ENCODE measurements at places on chromosomes 12 and 14.
A peak's percentile ranks its signal among the peaks of the same experiment; 100 is the strongest.

DNA sequence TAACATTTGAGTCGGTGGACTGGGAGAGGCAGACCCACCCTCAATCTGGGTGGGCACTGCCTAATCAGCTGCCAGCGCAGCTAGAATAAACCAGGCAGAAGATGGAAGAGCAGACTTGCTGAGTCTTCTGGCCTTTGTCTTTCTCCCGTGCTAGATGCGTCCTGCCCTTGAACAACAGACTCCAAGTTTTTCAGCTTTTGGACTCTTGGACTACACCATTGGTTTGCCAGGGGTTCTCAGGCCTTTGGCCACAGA, 27.2 kb upstream of the DNM1L start:
- no peak for DNase-seq

- DNase-seq, result no peak
Measured at GRCh38 chr14:90894241-90894640, 78.0 kb upstream of the TTC7B start.

GRCh38 chr12:53443955-53444354, 2.4 kb downstream of the PRR13 start:
- no peak for DNase-seq

GRCh38 chr14:102988054-102988453, 65.6 kb downstream of the AMN start:
- no peak for DNase-seq

GRCh38 chr12:48078901-48079300, 27.0 kb downstream of the SENP1 start:
- no peak for DNase-seq

- DNase-seq, result no peak
Measured at GRCh38 chr12:58361056-58361455, 419.7 kb downstream of the ATP23 start.

DNA sequence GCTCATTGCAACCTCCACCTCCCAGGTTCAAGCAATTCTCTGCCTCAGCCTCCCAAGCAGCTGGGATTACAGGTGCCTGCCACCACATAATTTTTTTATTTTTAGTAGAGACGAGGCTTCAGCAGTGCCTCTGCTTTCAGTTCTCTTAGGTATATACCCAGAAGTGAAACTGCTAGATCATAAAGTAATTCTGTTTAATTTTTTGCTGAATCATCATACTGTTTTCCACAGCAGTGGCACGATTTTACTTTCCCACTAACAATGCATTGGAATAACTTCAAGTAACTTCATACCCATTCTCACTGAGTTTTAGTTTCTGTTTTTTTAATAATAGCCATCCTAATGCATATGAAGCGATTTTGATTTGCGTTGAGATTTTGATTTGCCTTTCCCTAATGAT, 148.0 kb upstream of the G2E3 start:
- no peak for DNase-seq

DNA sequence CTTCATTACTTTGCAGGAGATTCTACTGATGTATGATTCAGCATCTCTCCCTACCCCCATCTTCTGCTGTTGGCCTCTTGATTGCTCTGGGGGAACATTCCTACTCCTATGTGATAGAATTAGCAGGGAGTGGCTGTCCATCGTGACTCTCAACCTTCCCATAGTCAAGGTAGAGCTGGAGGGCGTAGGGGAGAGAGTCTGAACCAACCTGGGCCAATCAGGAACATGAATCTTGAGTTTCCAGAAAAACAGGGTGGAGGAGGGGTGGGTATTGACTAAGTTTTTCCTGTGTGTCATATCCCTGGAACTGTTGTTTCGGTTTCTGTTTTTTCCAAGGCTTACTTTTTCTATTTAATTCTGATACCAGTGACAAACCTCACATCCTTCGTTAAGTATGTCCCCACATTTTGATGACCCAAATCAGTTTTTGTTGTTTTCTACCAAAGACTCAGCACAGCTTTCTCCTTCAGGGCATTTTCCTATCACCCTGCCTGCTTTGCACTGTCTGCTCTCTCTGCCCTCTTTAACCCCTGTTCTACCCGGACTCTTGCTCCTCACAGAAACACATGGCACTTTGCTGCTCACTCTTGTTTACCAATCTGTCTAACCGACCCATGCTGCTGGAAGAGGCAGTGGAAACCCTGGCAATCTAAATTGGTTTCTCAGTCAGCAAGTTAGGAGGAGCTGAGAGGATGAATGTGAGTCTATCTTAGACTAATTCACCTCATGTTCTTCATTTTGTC, 1428.3 kb downstream of the AACS start:
- DNase-seq, result no peak

DNA sequence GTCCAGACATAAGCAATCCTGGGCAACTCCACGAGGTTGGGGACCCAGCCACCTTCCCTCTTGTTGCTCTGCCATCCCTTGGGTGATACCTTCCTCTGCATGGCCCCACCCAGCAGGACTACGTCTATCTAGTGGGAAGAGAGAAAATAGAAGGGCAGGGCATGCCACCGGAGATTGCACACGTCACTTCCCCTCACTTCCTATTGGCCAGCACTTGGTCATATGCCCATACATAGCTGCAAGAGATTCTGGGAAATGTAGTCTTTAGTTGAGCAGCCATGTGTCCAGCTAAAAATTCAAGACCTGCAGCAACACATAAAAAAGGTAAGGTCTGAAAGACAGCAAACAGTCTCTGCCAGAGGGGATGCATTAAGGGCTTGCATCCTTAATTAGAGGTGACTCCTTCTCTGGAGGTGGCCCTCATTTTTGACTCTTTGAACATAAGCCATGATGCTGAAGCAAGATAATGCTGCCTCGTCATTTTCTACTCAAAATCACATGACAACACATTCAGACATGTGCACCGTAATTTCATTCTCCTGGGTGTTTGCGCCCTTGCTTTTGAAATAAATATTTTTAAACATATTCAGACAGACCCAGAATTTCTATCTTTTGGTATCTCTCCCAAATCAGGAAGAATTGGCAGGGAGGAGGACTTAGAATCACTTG, 91.8 kb upstream of the PWP1 start:
- DNase-seq, result no peak

DNA sequence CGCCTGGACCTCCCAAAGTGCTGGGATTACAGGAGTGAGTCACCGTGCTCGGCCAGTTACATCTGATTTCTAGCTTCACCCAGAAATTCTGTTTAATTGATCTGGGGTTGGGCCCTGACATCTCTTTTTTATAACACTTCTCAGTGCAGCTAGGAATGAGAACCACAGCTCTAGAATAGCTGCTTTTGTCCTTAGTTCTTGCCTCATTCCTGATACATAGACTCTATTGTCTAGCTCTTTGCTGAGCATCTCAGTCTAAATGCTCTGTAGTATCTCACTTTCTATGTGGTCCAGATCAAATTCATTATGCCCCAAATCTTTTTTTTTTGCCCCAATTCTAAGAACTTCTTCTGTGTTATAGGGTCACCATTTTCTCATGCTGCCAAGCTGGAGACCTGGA, 29.9 kb upstream of the FUT8 start:
- no peak for DNase-seq

DNA sequence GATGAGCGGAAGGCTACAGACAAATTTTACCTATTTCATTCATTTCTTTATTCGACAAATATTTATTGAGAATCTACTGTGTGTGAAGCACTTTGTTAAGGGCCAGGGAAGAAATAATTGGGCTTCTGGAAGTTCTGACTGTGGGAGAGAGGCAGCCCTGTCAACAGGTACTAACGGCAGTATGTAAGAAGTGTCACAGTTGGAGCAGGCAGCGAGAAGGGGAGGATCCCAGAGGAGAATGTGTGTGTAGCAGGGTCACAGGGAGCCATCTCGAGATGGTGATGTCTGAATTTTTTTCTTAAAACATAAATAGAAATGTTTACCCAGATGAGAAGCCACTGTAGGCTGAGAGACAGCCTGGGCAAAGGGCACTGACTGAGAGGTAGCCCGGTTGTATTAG, 163.3 kb upstream of the SLC38A2 start:
- no peak for DNase-seq

DNA sequence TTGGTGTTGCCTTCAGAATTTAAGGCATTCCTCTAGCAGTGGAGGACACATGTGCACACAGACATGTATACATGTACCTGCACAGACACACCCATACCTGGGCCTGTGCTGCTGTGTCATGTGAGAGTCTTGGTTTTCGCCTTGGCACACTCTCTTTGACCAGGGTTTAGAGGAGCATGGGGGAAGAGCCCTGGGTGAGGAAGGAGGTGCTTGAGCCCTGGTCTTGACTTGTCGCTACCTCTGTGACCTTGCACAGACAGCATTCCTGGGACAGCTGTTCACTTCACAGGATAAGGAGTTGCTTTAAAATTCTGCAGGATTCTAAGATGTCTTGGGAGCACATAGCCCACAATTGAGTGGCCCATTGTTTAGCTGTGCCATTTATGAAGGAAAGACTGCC, 94.7 kb downstream of the DDX51 start:
- no peak for DNase-seq

DNA sequence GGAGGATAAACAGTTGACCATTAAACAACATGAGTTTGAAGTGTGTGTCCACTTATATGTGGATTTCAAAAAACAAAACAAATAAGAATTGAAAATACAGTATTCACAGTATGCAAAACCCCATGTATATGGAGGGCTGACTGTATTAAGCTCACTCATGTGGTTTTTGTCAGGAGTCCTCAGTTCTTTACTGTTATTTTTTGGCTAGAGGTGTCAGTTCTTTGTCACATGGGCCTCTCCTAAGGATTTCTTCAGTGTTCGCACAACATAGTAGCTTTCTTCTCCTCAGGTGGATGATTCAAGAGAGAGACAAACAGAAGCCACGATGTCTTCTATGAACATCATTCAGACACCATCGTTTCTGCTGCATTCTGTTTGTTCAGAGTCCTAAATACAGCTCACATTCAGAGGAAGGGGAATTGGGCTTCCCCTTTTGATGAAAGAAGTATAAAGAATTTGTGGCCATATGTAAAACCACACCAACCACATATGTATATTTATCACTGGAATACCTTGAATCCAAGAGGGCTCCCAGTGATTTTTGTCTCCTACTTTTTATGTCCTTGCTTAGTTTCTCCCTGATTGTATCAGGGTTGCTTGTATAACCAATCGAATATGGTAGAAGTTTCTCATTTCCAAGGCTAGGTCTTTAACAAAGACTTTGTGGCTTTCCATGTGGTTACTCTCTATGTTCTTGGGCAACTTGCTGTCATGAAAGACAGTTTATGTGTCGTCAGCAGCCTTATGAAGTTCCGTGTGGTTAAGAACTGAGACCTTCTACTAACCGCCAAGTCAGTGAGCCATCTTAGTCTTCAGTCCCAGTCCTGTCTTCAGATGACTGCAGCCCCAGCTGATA, 18.9 kb downstream of the MNAT1 start:
- peak; percentile 71 for DNase-seq

DNA sequence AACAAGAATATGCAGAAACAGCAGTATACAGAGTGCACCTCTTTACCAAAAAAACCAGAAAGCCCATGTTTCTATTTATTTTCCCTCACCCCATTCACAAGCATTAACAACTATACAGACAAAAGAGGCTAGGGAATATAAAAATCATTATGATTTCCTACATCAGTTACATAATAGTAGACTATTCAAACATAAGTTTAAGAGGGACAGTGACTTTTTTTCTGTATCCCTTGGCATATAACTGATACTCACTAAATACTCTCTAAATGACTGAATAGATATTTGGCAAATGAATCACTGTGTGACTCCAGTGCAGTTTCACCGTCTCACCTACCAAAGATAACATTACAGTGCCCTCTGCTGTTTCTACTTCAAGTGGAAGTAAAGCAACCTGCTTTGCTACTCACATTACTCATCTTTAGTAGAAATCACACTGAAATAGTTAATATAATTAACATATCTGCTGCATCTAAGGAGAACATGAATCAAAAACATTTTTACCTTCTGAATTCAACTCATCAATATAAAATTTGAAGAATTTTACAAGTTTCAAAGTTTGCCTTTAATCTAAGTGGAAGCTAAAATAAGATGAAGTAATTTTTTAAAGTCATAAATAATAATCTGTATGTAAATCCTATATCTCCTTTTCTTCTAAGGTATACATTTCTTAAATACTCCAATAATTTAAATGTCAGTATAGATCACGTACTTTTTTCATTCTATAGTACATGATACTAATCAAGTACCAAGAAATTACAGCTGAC, 103.8 kb downstream of the OSBPL8 start:
- DNase-seq, result peak; percentile 22

- DNase-seq, result no peak
Measured at GRCh38 chr12:848173-848865, 95.9 kb downstream of the WNK1 start.

DNA sequence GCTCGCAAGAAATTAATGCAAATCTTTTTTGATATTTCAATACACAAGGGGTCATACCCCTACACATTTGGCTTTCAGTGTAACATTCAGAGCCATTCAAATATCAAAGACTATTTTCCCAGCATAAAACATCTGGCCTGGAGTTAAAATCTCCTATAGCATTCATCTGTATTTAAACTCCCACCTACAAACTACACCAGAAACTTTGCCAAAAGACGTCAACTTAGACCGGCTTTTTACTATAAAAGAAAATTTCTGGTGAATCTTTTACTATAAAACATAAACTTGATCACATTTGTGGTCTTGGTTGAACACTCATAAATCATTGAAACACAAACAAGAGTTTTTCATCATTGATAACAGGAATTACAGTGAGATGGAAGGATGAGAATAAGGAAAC, 473.3 kb upstream of the DCN start:
- DNase-seq, result no peak

Data from activated CD4-positive, alpha-beta memory T cell treated with anti-CD3 and anti-CD28 coated beads, Interleukin-2, amount 10 ng/mL, durations not matched to agents 7 days and 5 days (primary cell).